Hematopoietic multipotent progenitor cell treated with erythropoietin and hydrocortisone succinate and interleukin-3 and kit ligand, for 4 days (in vitro differentiated cells): ENCODE measurements at places on chromosomes 4 and X.

DNA sequence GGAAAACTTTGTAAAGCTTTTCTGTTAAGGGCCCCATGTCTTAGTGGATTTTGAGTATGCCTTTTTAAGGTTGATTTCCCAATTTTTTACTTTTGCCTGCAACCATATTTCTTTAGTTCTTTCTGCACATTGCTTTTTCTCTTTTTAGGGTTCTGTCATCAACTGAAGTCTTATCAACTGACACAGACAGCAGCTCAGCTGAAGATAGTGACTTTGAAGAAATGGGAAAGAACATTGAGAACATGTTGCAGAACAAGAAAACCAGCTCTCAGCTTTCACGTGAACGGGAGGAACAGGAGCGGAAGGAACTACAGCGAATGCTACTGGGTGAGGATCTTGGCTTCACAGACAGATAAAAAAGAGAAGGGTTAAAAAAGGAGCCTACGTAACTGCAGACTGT, 27.8 kb downstream of the TAF1 start:
- DNase-seq, result peak; percentile 74

GRCh38 chrX:79107891-79108718, 36.4 kb upstream of the GPR174 start:
- peak; percentile 8 for DNase-seq

- no peak for DNase-seq
Observed at GRCh38 chrX:21853578-21853977, 2.2 kb upstream of the YY2 start.

DNA sequence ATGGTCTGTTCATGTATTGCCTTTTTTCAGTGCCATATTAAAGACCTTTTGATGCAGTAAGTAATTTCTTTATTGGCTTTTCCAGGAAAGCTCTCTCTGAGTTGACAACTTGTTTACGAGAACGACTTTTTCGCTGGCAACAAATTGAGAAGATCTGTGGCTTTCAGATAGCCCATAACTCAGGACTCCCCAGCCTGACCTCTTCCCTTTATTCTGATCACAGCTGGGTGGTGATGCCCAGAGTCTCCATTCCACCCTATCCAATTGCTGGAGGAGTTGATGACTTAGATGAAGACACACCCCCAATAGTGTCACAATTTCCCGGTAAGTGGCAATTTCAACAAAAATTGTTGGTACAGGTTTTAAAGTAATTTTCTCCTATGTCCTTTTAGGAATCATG, 148.0 kb downstream of the STIM2 start:
- DNase-seq, result no peak

DNA sequence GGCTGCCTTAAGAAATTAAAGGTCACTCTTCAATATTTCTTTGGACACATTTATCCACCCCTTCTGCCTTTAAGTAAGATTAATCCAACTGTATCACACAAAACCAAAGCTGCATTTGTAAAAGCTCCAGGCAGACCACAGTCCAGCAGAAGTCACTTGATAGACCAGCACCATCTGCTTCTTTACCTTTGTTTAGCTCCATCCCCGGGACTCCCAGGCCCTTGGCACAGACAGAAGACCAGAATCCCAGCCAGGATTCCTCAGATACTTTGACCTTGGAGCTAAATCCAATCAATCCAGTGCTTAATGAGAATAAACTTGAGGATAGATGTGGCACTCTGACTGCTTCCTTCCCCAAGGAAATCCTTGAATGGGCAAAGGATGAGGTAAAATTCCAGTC, 333.1 kb upstream of the RASGEF1B start:
- DNase-seq, result no peak

- DNase-seq, result peak; percentile 53
Observed at GRCh38 chr4:46329118-46329976, 60.6 kb downstream of the GABRA2 start.

DNA sequence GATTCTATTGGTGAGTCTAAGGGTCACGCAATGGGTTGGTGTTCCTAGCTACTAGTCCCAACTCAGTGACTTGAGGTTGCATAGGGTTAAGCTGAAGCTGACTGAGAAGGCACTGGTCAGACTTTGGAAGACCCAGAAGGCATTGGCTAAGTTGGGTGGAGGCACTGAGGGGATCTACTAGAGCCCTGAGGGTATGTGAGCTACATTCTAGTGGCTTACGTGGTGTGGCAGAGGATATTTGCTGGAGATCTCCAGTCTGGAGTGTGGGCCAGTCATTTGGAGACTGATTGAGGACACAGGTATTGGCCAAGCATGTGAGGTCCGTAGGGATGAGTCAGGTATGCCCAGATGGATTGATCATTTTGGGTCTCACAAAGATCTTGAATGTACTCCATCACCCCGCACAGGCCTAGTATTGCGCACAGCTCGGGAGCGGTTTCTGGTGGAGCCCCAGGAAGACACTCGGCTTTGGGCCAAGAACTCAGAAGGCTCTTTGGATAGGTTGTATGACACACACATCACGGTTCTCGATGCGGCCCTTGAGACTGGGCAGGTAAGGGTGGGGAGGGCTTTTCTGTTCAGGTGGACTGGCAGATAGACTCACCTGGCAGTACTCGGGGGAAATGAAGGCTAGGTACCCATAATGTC, 7.2 kb downstream of the USP11 start:
- no peak for DNase-seq

GRCh38 chrX:69033936-69034335, 131.3 kb downstream of the PJA1 start:
- no peak for DNase-seq

- DNase-seq, result no peak
Observed at GRCh38 chr4:73527196-73527595, 45.7 kb downstream of the AFM start.

- DNase-seq, result peak; percentile 86
Observed at GRCh38 chr4:118033148-118034052, 886 bp upstream of the NDST3 start.

- DNase-seq, result peak; percentile 6
Observed at GRCh38 chr4:162865102-162865501, 301.6 kb downstream of the NAF1 start.

DNA sequence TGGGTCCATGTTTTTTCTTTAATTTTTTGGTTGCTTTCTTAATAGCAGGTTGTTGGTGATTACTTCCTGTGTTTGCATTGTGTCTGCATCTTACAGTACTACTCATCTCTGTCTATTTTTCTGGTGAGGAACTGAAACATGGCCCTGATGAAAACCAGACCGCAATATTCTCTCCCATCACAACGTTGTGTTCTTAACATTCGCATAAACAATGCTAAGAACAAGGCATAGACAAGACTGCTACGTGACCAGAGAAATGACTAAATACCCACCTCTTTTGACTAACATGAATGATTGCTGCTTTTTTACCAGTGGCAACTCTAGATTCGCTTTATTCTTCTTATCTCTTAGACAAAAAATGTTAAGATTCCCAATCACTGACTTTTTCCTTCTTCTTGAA, 179.1 kb downstream of the GC start:
- no peak for DNase-seq

DNA sequence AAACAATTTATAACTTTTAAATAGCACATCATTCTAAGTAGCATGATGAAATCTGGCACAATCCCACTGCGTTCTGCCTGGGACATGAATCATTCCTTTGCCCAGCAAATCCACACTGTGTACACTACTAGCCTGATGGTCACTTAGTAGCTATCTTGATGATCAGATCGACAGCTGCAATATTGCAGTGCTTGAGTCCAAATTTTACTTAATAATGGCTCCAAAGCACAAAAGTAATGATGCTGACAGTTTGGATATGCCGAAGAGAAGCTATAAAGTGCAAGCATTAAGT, 86.6 kb upstream of the NPNT start:
- no peak for DNase-seq

- peak; percentile 42 for DNase-seq
Observed at GRCh38 chrX:9466124-9466495, 1.3 kb downstream of the TBL1X start.

DNA sequence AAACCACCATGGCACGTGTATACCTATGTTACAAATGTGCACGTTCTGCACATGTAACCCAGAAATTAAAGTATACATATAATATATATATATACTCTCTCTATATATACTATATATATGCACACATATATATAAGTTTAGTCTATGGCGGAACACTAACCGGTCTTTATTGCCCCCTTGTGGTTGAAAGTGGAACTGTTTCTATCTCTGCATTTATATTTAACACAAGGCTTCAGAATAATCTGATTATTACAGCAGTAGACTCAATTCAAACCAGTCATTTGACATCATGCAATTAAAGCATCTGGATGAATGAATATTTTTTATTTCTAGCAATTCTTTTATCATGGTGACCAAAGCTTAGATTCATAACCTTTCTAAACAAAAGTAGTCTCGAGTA, 14.6 kb downstream of the RAB9B start:
- DNase-seq, result peak; percentile 80

GRCh38 chrX:153665726-153666306, 7.8 kb downstream of the PNCK start:
- no peak for DNase-seq

DNA sequence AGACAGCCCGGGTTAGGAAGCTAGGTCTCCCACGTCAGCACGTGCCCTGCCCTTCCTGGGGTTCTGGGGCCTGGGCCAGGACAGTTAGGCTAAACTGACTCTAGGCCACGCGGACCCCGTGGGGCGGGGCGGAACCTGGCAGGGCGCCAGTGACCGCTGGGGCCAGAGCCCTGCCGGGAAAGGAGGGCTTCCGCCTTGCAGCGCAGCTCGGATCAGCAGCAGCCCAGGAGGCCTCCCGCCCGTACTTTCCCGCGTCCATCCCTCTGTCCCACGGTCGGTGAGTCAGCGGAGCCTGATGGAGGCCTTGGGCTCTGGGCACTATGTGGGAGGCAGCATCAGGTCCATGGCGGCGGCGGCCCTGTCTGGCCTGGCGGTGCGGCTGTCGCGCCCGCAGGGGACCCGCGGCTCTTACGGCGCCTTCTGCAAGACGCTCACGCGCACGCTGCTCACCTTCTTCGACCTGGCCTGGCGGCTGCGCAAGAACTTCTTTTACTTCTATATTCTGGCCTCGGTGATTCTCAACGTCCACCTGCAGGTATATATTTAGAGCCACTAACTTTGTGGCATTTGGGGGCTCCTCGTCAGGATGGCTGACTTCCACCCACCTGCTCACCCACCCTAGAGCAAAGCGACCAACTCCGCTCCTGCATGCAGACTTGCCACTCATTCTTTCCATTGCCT, at the start of gene SMIM10:
Gene SMIM10 (plus strand): TSS at position 191 of the 681 bp plus-strand sequence. CDS start 105 bp downstream, at position 296.
- peak; percentile 88 for DNase-seq

- no peak for DNase-seq
Observed at GRCh38 chr4:158580064-158580463, 58.4 kb downstream of the RXFP1 start.

GRCh38 chr4:7107166-7107905, 39.5 kb upstream of the GRPEL1 start:
- no peak for DNase-seq

GRCh38 chr4:183229397-183229796, 90.7 kb downstream of the CLDN22 start:
- DNase-seq, result no peak

DNA sequence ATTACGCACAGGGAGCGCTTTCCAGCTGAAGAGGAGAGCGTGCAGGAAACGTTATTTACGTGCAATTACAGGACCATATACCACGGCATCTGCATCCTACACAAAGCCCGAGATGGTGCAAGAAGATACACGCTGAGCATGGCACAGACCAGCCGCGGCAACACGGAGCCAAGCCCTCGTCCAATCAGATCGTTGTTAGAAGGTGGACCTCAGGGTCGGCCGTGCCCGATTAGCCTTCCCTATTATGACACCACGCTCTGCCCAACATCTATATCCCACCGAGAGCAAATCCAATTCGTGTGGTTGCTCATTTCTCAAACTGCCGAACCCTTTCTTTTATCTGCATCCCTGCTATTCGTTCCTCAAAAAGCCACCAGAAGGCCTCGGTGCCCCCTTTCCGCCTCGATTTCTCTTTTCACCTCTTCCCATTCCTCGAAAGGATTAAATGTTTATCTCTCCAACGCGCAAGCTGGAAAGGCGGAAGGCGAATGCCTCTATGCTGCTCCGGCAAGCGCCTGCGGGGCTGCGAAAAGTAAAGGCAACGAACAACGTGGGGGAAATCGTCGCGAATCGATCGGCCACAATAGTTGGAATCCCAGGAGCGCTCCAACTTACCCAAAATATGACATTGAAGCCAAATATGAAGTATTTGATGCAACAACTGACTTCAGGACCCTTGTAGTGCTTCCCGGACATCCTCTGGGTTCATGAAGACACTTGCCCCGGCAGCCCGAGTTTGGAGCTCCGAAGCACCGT, 702 bp downstream of the TSPAN5 start:
- DNase-seq, result peak; percentile 77

DNA sequence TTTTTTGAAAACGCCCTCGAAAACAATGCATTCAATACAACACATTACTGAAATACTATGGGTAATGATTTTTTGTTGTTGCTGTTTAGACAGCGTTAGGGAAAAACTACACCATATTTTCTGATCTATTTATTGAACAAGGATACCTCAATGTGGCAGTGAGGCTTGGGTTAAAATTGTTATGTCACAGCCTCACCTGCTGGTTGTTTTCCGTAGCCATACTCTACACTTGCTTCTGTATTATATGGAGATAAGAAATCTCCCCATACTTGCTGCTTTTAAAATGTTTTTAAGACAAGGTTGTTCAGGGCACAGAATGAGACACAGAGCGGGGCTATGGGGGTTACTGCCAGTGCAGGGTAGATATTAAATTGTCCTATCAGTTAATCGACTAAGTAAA, 221.6 kb upstream of the FTHL17 start:
- peak; percentile 12 for DNase-seq
